Esophagus squamous epithelium (tissue), 5 donors: ENCODE measurements at places on chromosomes 12 and 14. TPM values are rescaled to one million over a fixed set of nuclear protein-coding genes. Genes with fewer than 3 reads are reported as not detected.

GRCh38 chr12:82959821-82960220 is 273.1 kb downstream of the TMTC2 start:
- no peak for DNase-seq

SLC6A13 gene
- not detected for total RNA-seq

GRCh38 chr12:49515266-49515665 is 23.6 kb upstream of the KCNH3 start:
- DNase-seq: no peak

DNA sequence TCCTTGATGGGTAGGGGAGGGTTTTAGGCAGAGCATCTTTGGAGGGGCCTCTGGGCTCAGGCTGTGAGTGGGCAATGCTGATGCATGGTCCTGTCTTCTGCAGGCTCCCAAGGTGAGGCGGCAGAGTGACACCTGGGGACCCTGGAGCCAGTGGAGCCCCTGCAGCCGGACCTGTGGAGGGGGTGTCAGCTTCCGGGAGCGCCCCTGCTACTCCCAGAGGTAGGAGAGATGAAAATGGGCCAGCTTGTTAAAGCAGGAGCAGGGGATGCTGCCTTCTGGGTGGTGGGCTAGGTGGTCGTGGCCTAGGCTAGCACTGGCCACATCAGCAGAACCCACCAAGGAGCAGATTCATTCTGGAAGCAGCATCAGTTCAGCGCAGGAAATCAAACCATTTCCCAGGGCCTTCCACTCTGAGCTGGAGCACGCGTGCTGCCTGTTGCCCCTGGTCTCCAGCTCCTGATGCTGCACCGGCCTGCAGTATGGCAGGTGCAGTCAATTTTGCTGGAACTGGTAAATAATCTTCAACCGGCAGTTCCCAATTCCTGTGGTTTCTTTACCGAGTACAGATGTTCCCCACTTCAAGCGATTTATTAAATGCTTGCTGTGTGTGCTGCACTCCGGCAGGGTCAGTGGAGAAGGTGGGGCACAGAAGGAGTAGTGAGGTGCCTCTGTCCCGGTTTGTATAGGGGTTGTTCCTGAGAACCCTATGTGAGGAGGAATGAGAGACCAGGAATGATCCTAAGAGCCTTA is 7.4 kb downstream of the PAPLN start:
- DNase-seq: no peak

- DNase-seq: no peak
Observed at GRCh38 chr12:94987801-94988200, 15.7 kb downstream of the NDUFA12 start.
